ENCODE measurements at places on chromosomes 13 and 19. TPM values are rescaled to one million over a fixed set of nuclear protein-coding genes. Genes with fewer than 3 reads are reported as not detected.

GRCh38 chr13:111519041-111519440 is 198.6 kb downstream of the TEX29 start:
- no peak overlapping the region for H3K4me3 ChIP-seq
- peaks cover 3% of the 10 kb centered on the region for H3K27me3 ChIP-seq
- H3K36me3 ChIP-seq = no peaks in the 10 kb centered on the region
- no peaks in the 10 kb centered on the region for H3K4me1 ChIP-seq

Gene TNFSF9
- 3.7 TPM for total RNA-seq

- H3K27me3 ChIP-seq = no peaks in the 10 kb centered on the region
- no peaks in the 10 kb centered on the region for H3K4me1 ChIP-seq
- H3K27ac ChIP-seq = no peak overlapping the region
- no peaks in the 10 kb centered on the region for H3K36me3 ChIP-seq
- no peak for DNase-seq
- H3K4me3 ChIP-seq = peak overlapping the region; percentile 50
Observed at GRCh38 chr19:3343619-3344502, 22.5 kb upstream of the NFIC start.

Gene CEACAM4
- total RNA-seq = not detected

DNA sequence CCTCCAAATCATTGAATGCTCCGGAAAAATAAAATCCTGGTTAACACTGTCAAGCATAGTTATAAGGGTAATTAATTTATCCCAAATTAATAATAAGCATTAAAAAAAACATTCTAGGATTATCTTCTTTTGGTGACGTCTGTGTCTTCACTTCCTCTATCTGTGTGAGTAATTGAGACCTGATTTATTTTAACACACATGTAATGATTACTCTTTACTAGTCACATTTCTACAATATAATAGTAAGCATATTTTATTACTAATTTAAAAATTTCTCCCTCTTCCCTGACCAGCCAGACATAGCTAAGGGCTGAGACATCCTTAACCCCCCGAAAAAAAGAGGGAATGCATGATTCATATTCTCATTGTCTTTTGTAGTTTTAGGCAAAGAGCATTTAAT is 2.3 kb downstream of the FNDC3A start:
- no peak for DNase-seq
- H3K4me3 ChIP-seq = peak overlapping the region; percentile 72
- H3K36me3 ChIP-seq = peaks cover 30% of the 10 kb centered on the region
- no peaks in the 10 kb centered on the region for H3K27me3 ChIP-seq
- H3K27ac ChIP-seq = no peak overlapping the region

- H3K27ac ChIP-seq = no peak overlapping the region
- no peaks in the 10 kb centered on the region for H3K27me3 ChIP-seq
- H3K36me3 ChIP-seq = peaks cover 10% of the 10 kb centered on the region
- no peak overlapping the region for H3K4me3 ChIP-seq
- H3K4me1 ChIP-seq = no peaks in the 10 kb centered on the region
Observed at GRCh38 chr19:11014403-11014911, 53.6 kb downstream of the SMARCA4 start.

GRCh38 chr19:1799695-1800342 is 12.3 kb downstream of the ATP8B3 start:
- H3K4me3 ChIP-seq = no peak overlapping the region
- no peak overlapping the region for H3K27ac ChIP-seq
- peaks cover 2% of the 10 kb centered on the region for H3K4me1 ChIP-seq
- peaks cover 9% of the 10 kb centered on the region for H3K36me3 ChIP-seq
- no peak for DNase-seq

GRCh38 chr13:48679941-48680680 is 26.4 kb downstream of the CYSLTR2 start:
- no peak for DNase-seq
- H3K4me3 ChIP-seq = no peak overlapping the region
- peaks cover 2% of the 10 kb centered on the region for H3K36me3 ChIP-seq
- peaks cover 10% of the 10 kb centered on the region for H3K4me1 ChIP-seq

DNA sequence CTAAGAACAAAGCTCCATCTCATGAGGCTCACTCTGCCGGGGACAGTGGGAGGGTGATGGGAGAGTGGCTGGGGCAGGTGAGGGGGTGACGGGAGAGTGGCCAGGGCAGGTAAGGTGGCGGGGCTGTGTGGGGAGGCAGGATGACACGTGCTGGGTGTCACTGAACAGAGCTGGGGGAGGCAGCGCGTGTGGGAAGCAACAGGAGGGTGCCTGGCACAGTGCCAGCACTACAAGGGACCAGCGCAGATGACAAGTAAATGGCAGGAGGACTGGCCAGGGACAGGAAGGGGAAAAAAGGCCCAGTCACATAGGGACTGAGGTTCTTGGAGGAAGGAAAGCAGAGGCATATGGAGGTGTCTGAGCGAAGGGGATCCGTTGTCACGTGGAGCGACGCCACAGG is 129.9 kb downstream of the RNF17 start:
- DNase-seq = no peak
- no peak overlapping the region for H3K27ac ChIP-seq
- H3K36me3 ChIP-seq = peaks cover 21% of the 10 kb centered on the region
- H3K27me3 ChIP-seq = no peaks in the 10 kb centered on the region

DNA sequence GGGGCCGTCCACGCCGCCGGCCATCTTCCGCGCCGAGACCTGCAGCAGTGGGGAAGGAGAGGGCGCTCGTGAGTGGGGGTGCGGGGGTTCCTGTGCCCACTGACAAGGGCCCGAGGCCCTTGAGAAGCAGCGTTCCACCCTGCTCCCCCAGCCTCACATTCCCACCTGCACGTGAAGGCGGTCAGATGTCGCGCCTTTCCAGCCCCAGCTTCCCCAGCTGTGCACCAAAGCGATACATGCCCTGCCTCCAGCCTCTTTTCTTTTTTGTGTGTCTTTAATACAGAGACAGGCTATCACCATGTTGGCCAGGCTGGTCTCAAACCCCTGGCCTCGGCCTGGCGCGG is 11.5 kb downstream of the ZBTB7A start:
- no peak overlapping the region for H3K27ac ChIP-seq
- DNase-seq = no peak
- H3K27me3 ChIP-seq = no peaks in the 10 kb centered on the region
- H3K4me3 ChIP-seq = no peak overlapping the region
- H3K4me1 ChIP-seq = peaks cover 24% of the 10 kb centered on the region
- peaks cover 36% of the 10 kb centered on the region for H3K36me3 ChIP-seq

GRCh38 chr19:35043906-35044305 is 2.4 kb downstream of the HPN start:
- peaks cover 23% of the 10 kb centered on the region for H3K4me1 ChIP-seq
- H3K36me3 ChIP-seq = no peaks in the 10 kb centered on the region
- DNase-seq = no peak
- H3K4me3 ChIP-seq = no peak overlapping the region

DNA sequence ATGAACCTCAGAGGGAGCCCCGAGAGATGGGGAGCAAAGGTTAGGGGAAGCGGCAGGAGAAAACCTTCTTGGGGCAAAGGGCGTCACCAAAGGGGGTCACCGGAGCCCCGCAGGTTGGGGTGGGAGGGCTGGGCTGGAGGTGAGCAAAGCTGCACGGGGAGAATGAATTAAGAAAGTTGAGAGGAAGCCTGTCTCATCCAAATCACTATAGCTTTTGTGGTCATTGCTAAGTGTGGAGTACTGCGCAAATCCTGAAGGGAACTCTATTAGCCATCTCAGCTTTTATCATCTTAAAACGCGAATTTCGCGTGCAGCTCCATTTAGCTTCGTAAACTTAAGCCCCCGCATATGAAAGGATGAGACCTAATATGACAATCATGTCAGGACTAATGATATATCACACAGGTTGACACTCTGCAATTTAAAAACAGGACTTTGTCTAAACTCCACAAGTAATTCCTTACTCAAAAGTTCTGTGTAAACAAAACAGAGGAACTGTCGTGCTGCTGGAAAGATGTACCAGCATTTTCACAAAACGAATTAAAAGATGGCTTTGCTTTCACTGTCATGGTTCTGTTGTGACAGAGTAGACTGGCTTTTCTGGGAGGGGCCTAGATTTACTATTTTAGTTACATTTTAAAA is 631 bp downstream of the LACC1 start:
- peak overlapping the region; percentile 92 for H3K4me3 ChIP-seq
- peaks cover 18% of the 10 kb centered on the region for H3K4me1 ChIP-seq
- no peak for DNase-seq
- peaks cover 2% of the 10 kb centered on the region for H3K27me3 ChIP-seq
- H3K36me3 ChIP-seq = peaks cover 4% of the 10 kb centered on the region

DNA sequence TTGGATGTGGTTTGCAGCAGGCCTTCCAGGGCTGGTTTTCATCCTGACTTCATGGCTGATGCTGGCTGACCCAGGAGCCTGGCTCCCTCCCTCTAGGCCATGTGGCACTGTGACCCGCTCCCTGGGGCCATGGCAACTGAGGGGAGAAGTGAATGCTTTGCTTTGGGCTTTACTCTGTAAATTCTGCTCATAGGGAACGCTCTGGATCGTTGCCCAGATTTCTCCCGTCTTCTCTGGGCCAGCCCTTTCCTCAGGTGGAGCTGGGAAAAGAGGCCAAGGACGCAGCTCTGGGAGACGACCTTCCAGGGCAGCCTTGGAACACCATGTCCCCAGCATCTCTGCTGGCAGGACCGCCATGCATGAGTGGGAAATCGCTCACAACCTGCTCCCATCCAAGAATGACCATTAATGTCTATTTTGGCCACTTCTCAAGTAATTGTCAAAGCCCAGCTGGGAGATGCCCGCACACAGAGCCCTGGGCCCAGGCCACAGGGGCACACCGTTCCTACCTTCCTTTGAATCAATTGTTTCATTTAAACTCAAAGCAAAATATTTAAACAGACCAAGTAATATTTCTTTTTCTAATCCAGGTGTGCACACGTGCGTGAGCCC is 321.8 kb downstream of the TEX29 start:
- no peaks in the 10 kb centered on the region for H3K27me3 ChIP-seq
- H3K27ac ChIP-seq = no peak overlapping the region
- H3K36me3 ChIP-seq = no peaks in the 10 kb centered on the region
- no peak overlapping the region for H3K4me3 ChIP-seq
- H3K4me1 ChIP-seq = no peaks in the 10 kb centered on the region
- DNase-seq = no peak

- no peak overlapping the region for H3K27ac ChIP-seq
- H3K4me1 ChIP-seq = no peaks in the 10 kb centered on the region
- H3K4me3 ChIP-seq = no peak overlapping the region
Observed at GRCh38 chr13:23792680-23793079, 96.5 kb downstream of the MIPEP start.

Gene CEACAM16
- not detected for total RNA-seq

GRCh38 chr13:40379794-40380578 is 286.5 kb downstream of the FOXO1 start:
- no peak overlapping the region for H3K27ac ChIP-seq
- H3K27me3 ChIP-seq = no peaks in the 10 kb centered on the region
- H3K36me3 ChIP-seq = peaks cover 4% of the 10 kb centered on the region
- DNase-seq = no peak
- H3K4me1 ChIP-seq = peaks cover 8% of the 10 kb centered on the region

DNA sequence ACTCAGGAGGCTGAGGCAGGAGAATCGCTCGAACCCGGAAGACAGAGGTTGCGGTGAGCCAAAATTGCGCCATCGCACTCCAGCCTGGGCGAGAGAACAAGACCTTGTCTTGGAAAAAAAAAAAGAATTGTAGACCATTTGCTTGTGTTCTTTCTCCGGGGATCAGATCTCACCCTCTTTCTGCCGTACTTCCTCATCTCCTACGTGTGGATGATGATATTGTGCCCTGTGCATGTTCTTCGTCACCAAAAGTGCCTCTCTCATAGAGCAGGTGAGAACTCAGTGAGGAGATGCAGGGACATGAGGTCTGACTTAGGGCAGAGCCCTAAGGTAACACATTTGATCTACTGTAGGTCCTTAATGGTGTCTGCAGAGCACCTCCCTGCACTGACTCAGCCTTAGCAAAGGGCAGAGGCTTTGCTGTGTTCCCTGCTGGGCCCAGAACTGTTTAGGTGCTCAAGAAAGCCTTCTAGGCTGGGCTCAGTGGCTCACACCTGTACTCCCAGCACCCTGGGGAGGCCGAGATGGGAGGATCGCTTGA is 1.3 kb downstream of the APOC2 start:
- H3K36me3 ChIP-seq = no peaks in the 10 kb centered on the region
- DNase-seq = no peak
- H3K4me3 ChIP-seq = no peak overlapping the region

Gene C19orf18
- total RNA-seq = 0.79 TPM

- peaks cover 1% of the 10 kb centered on the region for H3K4me1 ChIP-seq
- H3K27me3 ChIP-seq = peaks cover 9% of the 10 kb centered on the region
- no peak overlapping the region for H3K4me3 ChIP-seq
- H3K36me3 ChIP-seq = peaks cover 2% of the 10 kb centered on the region
Observed at GRCh38 chr13:75458696-75459422, 23.1 kb downstream of the TBC1D4 start.

Gene SYT5
- total RNA-seq = 0.39 TPM

Gene CEACAM8
- total RNA-seq = not detected

DNA sequence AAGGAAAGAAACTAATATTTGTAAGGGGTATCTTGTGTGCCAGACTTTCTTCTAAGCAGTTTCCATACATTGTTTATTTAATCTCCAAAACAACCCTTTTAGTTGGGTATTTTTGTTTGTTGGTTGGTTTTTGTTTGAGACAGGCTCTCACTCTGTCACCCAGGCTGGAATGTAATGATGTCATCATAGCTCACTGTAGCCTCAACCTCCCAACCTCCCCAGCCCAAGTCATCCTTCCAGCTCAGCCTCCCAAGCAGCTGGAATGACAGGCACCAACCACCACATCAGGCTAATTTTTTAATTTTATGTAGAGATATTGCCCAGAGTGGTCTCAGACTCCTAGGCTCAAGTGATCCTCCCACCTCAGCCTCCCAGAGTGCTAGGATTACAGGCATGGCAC is 41.2 kb upstream of the LSM14A start:
- H3K36me3 ChIP-seq = no peaks in the 10 kb centered on the region
- H3K27ac ChIP-seq = no peak overlapping the region
- H3K4me1 ChIP-seq = no peaks in the 10 kb centered on the region
- H3K4me3 ChIP-seq = no peak overlapping the region
- peaks cover 1% of the 10 kb centered on the region for H3K27me3 ChIP-seq

Gene B3GNT8
- 2.0 TPM for total RNA-seq

GRCh38 chr13:44817131-44817671 is 172.1 kb downstream of the NUFIP1 start:
- peaks cover 14% of the 10 kb centered on the region for H3K27me3 ChIP-seq
- H3K4me3 ChIP-seq = no peak overlapping the region
- H3K4me1 ChIP-seq = no peaks in the 10 kb centered on the region
- DNase-seq = no peak
- no peaks in the 10 kb centered on the region for H3K36me3 ChIP-seq

DNA sequence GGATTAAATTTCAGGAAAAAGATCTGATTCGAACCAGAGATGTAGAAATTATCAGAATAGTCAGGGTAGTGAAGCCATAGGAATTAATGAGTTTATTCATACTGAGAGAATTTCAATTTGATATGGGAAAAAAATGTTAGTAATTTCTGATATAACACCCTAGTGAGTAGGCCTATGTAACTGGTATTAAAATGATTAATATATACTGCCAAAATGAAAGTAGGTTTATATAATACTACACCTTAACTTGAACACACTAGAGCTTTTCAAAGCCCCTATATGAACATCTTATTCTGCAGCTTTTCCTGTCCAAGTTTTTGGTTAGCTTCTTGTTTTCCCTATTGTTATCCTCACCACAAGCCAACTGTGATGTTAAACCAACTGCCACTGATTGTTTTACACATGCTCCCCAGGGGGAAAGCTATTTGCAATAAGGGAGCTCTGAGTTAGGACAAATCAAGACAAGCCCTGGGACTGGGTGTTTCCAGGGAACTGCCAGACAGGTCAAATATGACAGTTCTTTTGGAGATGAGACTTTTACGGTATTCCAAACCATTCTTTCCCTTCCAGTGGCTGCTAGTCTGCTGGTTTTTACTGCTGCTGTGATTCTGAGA is 45.3 kb downstream of the FNDC3A start:
- H3K4me3 ChIP-seq = no peak overlapping the region
- peaks cover 3% of the 10 kb centered on the region for H3K4me1 ChIP-seq
- H3K27ac ChIP-seq = no peak overlapping the region

GRCh38 chr19:48418317-48419064 is 25.0 kb downstream of the GRIN2D start:
- no peaks in the 10 kb centered on the region for H3K36me3 ChIP-seq
- DNase-seq = no peak
- peak overlapping the region; percentile 89 for H3K27ac ChIP-seq
- peaks cover 27% of the 10 kb centered on the region for H3K27me3 ChIP-seq
- peak overlapping the region; percentile 85 for H3K4me3 ChIP-seq
- H3K4me1 ChIP-seq = peaks cover 23% of the 10 kb centered on the region
